Progenitor cell of endocrine pancreas (in vitro differentiated cells): ENCODE measurements at places on chromosomes 3 and 15.

- no peak for DNase-seq
Measured at GRCh38 chr3:121658716-121659435, 1.8 kb downstream of the HCLS1 start.

GRCh38 chr3:111548092-111548491 is 6.1 kb downstream of the CD96 start:
- no peak for DNase-seq

- DNase-seq, result no peak
Measured at GRCh38 chr3:120622870-120623726, 27.0 kb downstream of the NDUFB4 start.

GRCh38 chr15:68627476-68627875 is 48.7 kb downstream of the CORO2B start:
- DNase-seq, result no peak

GRCh38 chr3:31294430-31295149 is 238.1 kb upstream of the STT3B start:
- DNase-seq, result no peak

GRCh38 chr3:23746441-23746840 is 59.3 kb upstream of the UBE2E1 start:
- DNase-seq, result no peak

- no peak for DNase-seq
Measured at GRCh38 chr15:78364233-78364632, 24.1 kb downstream of the CRABP1 start.

GRCh38 chr3:150259526-150260397 is 148.3 kb upstream of the TSC22D2 start:
- no peak for DNase-seq
